ENCODE measurements at places on chromosomes 11 and 22.
A peak's percentile ranks its signal among the peaks of the same experiment; 100 is the strongest.

- DNase-seq = no peak
Observed at GRCh38 chr22:33180356-33180755, 122.2 kb upstream of the SYN3 start.

DNA sequence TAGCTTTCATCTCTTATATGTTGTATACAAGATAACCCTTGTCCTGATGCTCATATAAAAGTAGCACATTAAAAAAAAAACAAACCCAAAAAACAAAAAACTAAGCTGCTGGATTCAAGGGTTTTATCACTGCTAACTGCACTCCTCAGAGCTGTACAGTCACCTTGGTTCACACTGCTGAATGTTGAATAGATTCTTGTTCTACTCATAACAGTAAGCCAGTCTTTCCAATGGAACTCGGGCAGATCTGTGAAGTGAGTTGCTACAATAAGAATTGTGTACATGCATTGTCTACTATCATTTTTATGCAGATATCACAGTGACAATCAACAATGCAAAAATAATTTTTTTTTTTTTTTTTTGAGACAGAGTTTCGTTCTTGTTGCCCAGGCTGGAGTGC is 4.7 kb downstream of the HARBI1 start:
- DNase-seq = no peak

DNA sequence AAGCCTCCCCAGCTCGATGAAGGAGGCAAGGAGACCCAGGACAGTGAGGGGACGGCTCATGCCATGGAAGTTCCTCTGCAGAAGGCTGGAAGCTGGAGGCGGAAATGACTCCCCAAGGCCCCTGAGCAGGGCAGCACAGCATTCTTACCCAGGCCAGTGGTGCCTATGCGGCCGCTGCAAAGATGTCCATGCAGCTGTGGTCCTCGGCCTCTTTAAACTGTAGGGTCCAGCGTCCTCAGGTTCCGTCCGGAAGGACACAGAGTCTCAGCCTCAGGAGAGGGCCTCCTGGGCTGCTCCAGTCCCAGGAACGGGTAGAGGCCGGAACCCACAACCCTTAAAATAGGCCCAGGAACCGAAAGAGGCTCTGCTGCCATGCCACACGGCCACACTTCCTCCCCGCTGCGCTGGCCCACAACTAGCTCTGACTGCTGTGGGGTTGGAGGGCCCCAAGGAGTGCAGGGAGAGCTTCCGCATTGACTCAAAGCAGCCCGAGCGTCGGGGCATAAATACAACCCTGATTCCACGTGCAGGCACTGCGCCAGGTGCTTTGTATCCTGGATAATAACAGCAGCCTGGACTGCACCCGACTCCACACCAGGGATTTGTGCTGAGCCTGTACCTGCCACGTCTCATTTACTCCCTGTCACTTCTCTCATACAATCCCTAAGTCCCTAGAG is 5.5 kb downstream of the KIAA0930 start:
- DNase-seq = peak; percentile 41

GRCh38 chr22:47204002-47204979 is 441.8 kb downstream of the TBC1D22A start:
- DNase-seq = no peak

GRCh38 chr11:110355011-110355744 is 58.8 kb upstream of the RDX start:
- no peak for DNase-seq

DNA sequence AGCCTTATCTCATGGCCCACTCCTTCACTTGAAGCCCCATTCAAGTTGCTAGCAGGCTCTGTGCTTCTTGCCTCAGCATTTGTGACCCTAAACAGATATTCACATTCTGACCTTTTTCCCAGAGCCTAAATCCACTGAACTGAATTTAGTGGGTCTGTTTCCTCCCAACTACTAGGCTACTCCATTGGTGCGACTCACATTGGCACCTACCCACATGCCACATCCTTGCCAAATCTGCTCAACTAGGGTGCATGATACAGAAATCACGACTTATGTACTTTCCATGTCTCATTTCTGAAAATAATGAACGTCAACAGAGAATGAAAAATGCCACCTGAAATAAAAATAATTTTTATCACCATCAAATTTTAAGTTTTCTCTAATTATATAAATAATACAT is 8.4 kb upstream of the MMP12 start:
- no peak for DNase-seq

DNA sequence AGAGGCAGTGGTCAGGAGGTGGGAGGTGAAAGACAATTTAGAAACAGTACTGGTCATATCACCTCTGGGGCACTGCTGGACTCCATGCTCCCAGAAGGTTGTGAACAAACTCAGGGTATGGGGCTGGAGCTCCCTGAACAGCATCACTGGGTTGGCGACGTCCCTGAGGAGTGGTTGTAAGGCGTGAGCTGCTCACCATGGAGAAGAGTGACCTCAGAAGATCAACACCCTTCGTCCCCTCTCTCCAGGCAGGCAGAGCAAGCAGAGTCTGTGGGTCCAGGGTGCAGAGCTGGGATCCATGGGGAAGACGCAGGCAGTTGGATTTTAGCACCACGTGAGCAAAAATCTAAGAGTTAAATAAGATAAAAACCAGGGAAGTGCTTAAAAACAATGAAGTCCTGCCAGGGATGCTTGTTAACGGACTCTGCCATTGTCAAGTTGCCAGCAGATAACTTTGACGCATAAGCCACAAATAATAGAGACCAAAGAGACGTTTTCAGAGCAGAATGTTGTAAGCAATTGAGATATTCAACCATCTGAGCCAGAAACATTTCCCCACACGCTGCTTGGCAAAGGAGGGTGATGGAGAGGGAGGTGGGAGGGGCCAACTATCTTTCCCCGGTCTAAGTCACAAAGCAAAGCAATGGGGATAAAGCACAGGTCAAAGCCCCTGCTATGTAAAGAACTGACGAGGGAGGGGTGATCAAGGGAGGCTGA is 13.6 kb downstream of the PNPLA5 start:
- DNase-seq = peak; percentile 8

GRCh38 chr11:93073026-93073425 is 103.6 kb downstream of the MTNR1B start:
- no peak for DNase-seq

- no peak for DNase-seq
Observed at GRCh38 chr11:20051469-20052399, 108.5 kb downstream of the DBX1 start.

DNA sequence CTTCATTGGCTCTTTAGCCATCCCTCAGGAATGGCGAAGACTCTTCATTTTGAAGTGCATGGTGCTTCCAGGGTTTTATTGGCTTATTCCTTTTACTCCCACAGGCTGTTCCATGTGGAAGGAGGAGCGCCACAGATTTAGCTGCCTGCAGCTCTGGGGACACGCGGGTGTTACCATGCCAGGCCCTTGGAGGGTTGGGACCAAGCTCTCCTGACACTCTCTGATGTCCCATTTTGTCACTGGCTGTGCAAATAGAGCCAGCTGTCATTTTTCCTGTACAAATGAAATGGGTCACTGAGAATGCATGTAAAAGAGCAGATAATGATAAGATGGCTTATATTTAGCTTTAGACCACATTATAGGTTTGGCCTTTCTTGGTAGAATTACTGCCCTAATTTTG is 9.2 kb downstream of the THYN1 start:
- DNase-seq = no peak

DNA sequence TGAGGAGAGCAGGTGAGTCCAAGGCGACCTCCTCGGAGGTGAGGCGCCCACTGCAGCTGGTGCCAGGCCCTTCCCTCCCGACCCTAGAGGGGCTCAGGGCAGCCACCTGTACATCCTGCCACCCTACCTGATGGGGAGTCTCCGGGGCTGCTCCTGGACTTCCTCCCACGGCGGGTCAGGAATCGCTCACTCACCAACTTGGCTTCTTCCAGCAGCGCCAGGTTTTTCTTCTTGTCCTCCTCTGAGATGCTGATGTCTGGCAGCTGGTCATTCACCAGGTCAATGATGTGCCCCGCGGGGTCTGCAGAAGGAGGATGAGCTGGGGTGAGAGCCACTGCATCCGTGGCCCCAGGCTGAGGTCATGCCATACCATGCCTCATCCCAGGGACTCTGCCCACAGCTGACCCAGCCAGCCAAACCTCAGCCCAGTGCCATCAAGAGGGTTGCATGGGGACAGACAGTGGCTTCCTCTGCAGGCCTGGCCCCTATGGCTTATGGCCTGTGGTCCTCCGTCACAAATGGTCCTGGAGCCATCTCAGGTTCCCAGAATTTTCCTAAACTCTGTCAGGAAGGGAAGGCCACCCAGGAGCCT is 61.0 kb upstream of the LYVE1 start:
- no peak for DNase-seq

GRCh38 chr11:117230999-117231841 is 653 bp downstream of the PCSK7 start:
- no peak for DNase-seq

DNA sequence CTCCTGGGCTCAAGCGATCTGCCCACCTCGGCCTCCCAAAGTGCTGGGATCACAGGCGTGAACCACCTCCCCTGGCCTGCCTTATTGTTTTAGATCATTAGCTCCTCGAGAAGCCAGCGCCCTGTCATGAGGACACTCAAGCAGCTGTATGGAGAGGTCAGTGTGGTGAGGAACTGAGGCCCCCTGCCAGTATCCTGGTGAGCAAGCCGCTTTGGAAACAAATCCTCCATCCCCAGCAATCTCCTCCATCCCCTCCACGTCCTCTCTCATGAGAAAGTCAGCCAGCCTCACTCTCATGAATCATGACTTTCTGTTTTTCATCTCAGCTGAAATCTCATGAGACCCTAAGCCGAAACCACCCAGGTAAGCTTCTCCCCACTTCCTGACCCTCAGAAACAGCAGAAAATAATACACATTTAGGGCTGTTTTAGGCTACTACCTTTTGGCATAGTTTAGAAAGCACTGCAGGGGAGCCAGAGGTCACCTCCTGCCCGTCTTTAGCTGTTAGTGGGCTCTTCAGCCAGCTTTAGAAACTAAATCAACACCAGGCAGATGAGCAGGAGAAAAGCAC is 56.0 kb downstream of the CTTN start:
- DNase-seq = no peak

DNA sequence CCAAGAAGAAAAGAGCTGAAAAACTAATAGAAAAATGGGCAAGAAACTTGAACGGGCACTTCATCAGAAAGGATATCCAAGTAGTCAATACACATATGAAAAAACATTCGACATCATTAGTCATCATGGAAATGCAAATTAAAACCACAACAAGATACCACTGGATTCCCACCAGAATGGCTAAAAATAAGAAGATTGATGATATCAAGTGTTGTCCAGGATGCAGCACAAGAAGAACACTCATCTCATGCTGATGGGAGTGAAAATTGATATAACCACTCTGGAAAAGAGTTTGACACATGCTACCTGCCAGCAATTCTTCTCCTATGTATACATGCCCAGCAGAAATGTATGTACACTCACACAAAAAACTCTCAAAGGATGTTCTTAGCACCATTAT is 26.9 kb upstream of the SCUBE2 start:
- no peak for DNase-seq

- no peak for DNase-seq
Observed at GRCh38 chr11:6613496-6613895, 1.5 kb upstream of the TAF10 start.

All from D341Med (cell line).